Left renal pelvis (tissue), 4 donors: ENCODE measurements at places on chromosomes 4 and X. TPM values are rescaled to one million over a fixed set of nuclear protein-coding genes. Genes with fewer than 3 reads are reported as not detected.

The EIF4E gene
- polyA plus RNA-seq, result 118 TPM

The DKC1 gene
- 59.2 TPM for polyA plus RNA-seq

The CLCN3 gene
- polyA plus RNA-seq, result 69.5 TPM

The SLC7A11 gene
- polyA plus RNA-seq, result 2.2 TPM

The DCAF12L2 gene
- 2.3 TPM for polyA plus RNA-seq

The PAGE2 gene
- polyA plus RNA-seq, result not detected

The TKTL2 gene
- not detected for polyA plus RNA-seq

The HTR2C gene
- 1.2 TPM for polyA plus RNA-seq

The FGF5 gene
- 0.17 TPM for polyA plus RNA-seq

The GPRASP1 gene
- 14.5 TPM for polyA plus RNA-seq

The TXLNG gene
- polyA plus RNA-seq, result 13.9 TPM

The UGT2B15 gene
- polyA plus RNA-seq, result 0.08 TPM

The LUZP4 gene
- not detected for polyA plus RNA-seq

The TCEAL6 gene
- polyA plus RNA-seq, result 0.12 TPM

The TMEM47 gene
- polyA plus RNA-seq, result 27.4 TPM

The ASMT gene
- polyA plus RNA-seq, result not detected

The MED14 gene
- 53.2 TPM for polyA plus RNA-seq

The MED12 gene
- 44.8 TPM for polyA plus RNA-seq

The ZNF711 gene
- 70.4 TPM for polyA plus RNA-seq

The PHOX2B gene
- 0.34 TPM for polyA plus RNA-seq

The PSMD10 gene
- 71.9 TPM for polyA plus RNA-seq

The NXF2 gene
- polyA plus RNA-seq, result not detected

The ENAM gene
- polyA plus RNA-seq, result 5.7 TPM

The CAPN6 gene
- 25.7 TPM for polyA plus RNA-seq

The SLC9A6 gene
- polyA plus RNA-seq, result 17.1 TPM

The SUPT20HL2 gene
- not detected for polyA plus RNA-seq

The XPNPEP2 gene
- polyA plus RNA-seq, result 52.9 TPM

The USP53 gene
- polyA plus RNA-seq, result 39.7 TPM

The MCTS1 gene
- 48.0 TPM for polyA plus RNA-seq

The GAGE13 gene
- 0.99 TPM for polyA plus RNA-seq

The GAB3 gene
- polyA plus RNA-seq, result 3.0 TPM

The LRAT gene
- 0.96 TPM for polyA plus RNA-seq

The HSD17B13 gene
- polyA plus RNA-seq, result 0.30 TPM

The CSAG2 gene
- not detected for polyA plus RNA-seq

The TEX11 gene
- 0.09 TPM for polyA plus RNA-seq

The PAK3 gene
- 7.6 TPM for polyA plus RNA-seq

The LRIT3 gene
- polyA plus RNA-seq, result 0.05 TPM

The NLGN3 gene
- 4.5 TPM for polyA plus RNA-seq

The AGTR2 gene
- 91.9 TPM for polyA plus RNA-seq

The PAGE4 gene
- 1.3 TPM for polyA plus RNA-seq

The S100P gene
- polyA plus RNA-seq, result 3.9 TPM

The GRIA3 gene
- polyA plus RNA-seq, result 3.1 TPM

The RENBP gene
- polyA plus RNA-seq, result 18.6 TPM

The BMX gene
- polyA plus RNA-seq, result 0.47 TPM

The BMP3 gene
- polyA plus RNA-seq, result 20.5 TPM

The SCD5 gene
- polyA plus RNA-seq, result 33.7 TPM

The CORIN gene
- polyA plus RNA-seq, result 6.4 TPM

The CCNB3 gene
- polyA plus RNA-seq, result 1.6 TPM

The FANCB gene
- 3.3 TPM for polyA plus RNA-seq

The PLP1 gene
- polyA plus RNA-seq, result 77.9 TPM

The CLTRN gene
- 22.2 TPM for polyA plus RNA-seq

The NPY5R gene
- polyA plus RNA-seq, result 0.64 TPM

The NOA1 gene
- polyA plus RNA-seq, result 22.9 TPM

The CXorf51A gene
- not detected for polyA plus RNA-seq

The GSX2 gene
- not detected for polyA plus RNA-seq

The SLC26A1 gene
- polyA plus RNA-seq, result 5.9 TPM

The CT55 gene
- polyA plus RNA-seq, result 0.19 TPM
